ENCODE measurements at places on chromosomes 11 and 22.

DNA sequence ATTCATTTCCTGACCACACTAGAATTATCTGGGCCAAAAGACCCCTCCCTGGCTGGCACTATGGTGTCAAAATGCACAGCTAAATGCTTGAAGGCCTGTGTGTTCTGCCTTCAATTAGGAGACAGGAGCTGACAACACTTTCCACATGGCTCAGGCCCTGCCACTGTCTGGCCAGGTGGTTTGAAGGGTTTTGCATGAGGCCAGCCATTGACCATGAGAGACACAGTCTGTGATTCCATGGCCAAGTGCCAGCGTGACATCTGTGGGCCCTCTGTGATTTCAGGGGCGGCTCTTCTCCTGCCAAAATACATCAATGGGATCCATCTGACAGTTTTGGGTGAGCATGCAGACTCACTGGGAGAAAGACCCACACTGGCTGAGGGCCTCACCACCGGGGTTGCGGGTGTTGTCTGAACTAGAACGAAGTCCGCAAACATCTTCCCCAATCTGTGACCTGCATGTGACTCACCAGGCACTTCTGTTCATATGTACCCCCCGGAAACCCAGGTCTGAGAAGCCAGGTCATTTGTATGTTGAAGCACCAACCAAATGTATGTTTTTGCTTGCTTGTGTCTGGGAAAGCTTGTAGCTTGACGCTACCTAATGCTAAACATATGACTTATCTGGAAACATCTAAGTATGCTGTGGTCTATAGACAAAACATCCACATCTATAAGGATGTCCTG, 20.7 kb upstream of the NAV2 start:
- DNase-seq = no peak

- no peak for DNase-seq
Measured at GRCh38 chr22:35191412-35191811, 65.9 kb upstream of the HMGXB4 start.

GRCh38 chr11:108698844-108699642, 34.2 kb downstream of the DDX10 start:
- DNase-seq = no peak

DNA sequence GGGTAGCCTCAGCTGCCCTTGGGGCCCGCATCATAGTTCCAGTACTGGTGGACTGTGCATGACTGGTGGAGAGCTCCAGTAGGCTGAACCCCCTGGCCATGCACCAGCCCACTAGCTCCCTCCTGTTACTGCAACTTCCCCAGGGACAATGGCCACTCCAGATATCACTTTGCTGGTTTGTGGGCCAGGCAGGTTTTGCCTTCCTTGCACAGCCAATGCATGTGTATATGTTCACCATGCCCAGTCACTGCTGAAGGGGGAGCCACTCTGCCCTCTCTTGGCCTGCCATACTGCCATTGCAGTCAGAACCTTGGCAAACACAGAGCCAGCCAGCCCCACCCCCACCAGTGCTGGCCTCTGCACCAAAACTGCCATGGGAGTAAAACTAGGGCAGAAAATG, 2095.3 kb upstream of the RAG2 start:
- DNase-seq = no peak

DNA sequence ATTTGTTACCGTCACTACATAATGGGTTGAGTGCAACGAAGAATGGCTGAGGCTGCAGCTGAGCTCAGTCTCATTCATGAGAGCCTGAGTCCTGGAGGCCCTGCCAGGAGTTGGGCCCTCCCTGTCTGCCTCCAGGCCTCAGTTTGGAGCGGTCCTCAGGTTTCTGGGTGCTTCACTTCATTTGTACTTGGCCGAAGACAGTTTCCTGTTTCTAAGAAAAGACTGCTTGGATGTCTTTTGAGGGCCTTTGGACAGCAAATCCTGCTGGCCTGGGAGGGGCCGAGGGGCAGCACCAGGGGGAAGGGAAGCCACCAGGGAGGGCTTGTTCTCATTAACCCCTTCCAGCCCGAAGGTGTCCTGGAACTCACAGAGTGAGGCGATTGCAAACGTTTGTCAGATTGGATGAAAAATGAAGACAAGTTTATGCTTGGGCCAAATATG, 163.1 kb downstream of the ETS1 start:
- no peak for DNase-seq

GRCh38 chr11:13183094-13183825, 94.3 kb upstream of the BMAL1 start:
- no peak for DNase-seq

- DNase-seq = no peak
Measured at GRCh38 chr11:80379620-80380278, 938.9 kb upstream of the TENM4 start.

- no peak for DNase-seq
Measured at GRCh38 chr11:116173941-116174911, 598.6 kb downstream of the BUD13 start.

DNA sequence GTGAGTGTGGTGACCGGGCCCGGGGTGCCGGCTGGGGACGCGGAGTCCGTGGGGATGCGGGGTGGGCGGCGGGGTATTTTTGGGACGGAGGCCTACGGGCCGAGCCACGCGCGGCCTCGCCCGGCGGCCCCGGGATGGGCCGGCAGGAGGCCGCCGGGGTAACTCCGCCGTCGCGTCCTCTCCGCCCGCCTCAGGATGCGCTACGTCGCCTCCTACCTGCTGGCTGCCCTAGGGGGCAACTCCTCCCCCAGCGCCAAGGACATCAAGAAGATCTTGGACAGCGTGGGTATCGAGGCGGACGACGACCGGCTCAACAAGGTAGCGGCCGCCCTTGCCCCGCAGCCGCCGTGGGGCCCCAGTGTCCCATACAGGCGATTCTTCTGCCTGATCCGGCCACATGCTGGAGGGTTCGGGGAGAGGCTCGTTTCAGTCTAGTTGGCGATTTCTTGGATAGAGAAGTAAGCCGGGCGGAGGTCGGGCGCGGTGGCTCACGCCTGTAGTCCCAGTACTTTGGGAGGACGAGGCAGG, 337 bp downstream of the RPLP2 start:
- no peak for DNase-seq

- no peak for DNase-seq
Measured at GRCh38 chr11:69923196-69923595, 104.0 kb upstream of the FGF3 start.

DNA sequence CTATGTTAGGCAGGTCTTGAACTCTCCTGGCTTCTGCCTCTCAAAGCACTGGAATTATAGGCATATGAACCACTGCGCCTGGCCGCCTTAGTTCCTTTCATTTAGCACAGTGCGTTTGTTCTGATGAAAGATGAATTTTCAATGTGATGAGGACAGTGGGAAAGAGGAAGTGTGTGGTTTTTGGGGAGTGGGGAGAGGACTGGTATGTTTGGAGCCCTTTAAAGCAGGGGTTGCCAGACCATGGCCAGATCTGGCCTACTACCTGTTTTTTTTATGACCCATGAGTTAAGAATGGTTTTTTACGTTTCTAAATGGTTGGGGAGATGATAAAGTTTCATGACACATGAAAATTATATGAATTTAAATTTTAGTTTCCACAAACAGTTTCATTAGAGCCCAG, 12.5 kb downstream of the ATXN10 start:
- no peak for DNase-seq

DNA sequence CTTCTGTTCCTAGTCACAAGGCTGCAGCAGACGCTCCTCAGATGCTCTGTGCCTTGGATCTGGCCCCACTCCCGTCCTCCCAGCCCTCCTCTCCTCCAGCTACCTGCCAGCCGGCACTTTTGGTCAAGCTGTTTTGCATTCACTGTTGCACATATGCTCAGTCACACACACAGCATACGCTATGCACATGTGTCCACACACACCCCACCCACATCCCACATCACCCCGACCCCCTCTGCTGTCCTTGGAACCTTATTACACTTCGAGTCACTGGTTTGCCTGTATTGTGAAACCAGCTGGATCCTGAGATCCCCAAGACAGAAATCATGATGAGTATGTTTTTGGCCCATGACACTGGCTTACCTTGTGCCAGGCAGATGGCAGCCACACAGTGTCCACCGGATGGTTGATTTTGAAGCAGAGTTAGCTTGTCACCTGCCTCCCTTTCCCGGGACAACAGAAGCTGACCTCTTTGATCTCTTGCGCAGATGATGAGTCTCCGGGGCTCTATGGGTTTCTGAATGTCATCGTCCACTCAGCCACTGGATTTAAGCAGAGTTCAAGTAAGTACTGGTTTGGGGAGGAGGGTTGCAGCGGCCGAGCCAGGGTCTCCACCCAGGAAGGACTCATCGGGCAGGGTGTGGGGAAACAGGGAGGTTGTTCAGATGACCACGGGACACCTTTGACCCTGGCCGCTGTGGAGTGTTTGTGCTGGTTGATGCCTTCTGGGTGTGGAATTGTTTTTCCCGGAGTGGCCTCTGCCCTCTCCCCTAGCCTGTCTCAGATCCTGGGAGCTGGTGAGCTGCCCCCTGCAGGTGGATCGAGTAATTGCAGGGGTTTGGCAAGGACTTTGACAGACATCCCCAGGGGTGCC, 109.8 kb downstream of the BCR start:
- DNase-seq = no peak

DNA sequence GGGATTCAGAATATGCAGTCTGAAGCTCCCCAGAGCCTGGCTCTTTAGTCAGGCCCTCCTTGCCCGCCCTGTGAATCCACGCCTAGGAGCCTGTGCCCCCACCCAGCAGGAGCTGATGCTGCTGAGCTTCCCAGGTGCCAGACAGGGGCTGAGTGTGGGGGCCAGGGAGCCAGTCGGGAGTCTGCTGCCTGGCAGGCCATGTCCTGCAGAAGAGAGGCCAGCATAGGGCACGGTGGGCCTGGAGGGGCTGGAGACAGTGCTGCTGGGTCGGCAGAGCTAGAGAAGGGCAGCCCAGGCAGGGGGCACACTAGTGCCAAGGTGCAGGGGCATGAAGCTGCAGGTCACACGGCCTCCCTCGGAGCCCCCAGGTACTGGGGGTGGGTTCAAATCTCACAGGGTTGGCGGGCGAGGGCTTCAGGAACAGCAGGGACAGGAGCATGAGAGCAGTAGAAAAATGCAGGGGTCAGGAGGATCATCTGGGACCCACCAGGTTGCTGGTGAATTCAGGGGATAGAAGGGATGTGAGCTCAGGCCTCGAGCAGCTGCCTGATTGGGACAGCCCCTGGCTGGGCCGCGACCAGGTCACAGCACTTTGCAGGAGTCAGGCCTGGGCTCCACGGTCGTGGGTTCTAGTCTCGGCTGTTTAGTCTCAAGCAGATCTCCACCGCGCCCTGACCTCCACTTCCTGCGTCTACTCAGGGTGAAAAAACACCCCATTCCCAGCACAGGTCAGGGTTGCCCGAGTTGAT, 4.1 kb upstream of the SEPTIN5 start:
- DNase-seq = no peak

GRCh38 chr11:9834291-9834690, 170.4 kb downstream of the SWAP70 start:
- DNase-seq = no peak

- DNase-seq = peak; percentile 31
Measured at GRCh38 chr22:29310863-29311339, 4.5 kb downstream of the GAS2L1 start.

DNA sequence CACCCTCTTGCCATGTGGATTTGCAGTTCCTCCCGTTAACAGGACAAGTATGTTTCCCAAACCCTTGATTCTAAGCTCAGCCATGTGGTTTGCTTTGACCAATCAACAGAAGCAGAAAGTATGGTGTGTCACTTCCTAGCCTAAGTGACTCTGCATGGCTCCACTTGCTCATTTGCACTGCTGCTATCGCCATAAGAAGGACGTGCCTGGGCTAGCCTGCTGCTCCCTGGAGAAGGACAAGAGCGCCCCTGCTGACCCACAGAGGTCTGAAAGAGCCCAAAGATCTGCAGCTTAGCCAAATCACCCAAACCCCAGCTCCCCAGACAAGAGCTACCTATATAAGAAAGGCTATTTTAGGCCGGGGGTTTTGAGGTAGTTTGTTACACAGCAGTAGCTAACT, 18.0 kb downstream of the TBRG1 start:
- DNase-seq = no peak

DNA sequence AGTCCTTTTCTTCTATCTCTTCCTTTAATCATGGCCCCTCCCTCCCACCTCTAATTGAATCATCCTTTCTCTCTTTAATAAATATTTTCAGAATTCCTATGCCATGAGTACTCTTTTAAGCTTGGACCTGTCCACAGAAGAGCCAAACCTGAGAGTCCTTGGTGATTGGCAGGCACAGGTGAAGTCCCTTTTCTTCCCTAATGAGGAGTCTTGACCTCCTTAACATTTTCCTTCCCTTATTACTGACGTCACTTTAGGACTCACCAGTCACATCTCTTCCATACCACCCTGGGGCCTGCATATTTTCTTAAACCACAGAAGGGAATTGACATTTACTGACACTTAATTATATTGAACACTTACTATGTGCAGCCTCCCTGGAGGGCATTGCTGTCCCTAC, 41.0 kb upstream of the RASSF10 start:
- DNase-seq = no peak

GRCh38 chr11:45333001-45333971, 47.1 kb upstream of the SYT13 start:
- no peak for DNase-seq

GRCh38 chr11:33257897-33258630, 883 bp downstream of the HIPK3 start:
- peak; percentile 48 for DNase-seq

GRCh38 chr11:130806746-130807145, 109.5 kb downstream of the SNX19 start:
- DNase-seq = no peak

DNA sequence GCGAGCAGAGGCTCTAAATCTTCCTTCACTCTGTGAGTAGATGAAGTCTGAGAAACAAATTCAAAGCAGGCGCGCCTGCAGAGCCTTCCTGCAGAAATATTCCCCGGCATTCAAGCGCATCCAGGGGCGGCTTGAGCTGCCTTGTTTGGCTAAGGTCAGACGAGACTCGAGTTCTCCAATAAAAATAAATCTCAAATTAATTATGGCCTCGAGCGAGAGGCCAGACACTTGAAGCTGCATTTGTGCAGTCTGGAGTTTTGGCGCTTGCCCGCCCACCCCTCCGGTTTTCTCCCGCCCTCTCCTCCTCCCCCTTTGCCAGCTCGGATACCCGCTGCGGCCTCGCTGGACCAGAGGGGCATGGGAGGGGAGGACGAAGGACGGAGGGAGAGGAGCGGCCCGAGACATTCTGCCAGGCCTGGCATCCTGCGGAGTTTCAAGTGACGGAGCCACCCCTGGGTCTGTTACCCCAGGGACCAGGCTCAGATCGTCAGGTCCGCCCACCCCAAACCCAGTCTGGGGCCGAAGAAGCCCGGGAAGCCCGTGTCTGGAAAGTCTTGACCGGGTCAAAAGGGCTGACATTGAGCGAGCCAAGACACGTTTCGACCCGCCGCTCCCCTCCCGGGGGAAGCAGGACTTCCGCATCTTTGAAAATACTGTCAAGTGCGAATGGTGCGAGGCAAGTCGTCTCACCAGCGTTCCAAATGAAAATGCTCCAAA, 3.8 kb upstream of the FLI1 start:
- no peak for DNase-seq

Data from stimulated activated CD8-positive, alpha-beta memory T cell treated with anti-CD3 and anti-CD28 coated beads, Interleukin-2, amount 100 ng/mL, for 1 hour (primary cell).